NCI-H1092 (cell line): ENCODE measurements at places on chromosomes 2 and 18.

DNA sequence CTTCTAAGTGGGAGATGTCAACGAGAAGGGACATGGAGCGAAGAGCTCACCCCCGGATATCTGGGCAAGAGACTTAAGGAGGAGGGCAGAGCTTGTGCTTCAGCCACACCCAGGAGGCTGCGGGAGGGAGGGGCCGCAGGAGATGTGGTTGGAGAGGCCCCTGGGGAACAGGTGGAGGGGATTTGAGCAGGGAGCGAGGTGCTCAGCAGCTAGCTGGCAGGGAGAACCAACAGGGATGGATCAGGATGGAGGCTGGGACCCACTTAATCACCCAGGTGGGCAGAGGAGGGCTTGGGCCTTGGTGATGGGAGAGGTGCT, 78.3 kb downstream of the MBP start:
- no peak for DNase-seq

- DNase-seq = no peak
Measured at GRCh38 chr2:240643093-240643810, 18.0 kb downstream of the GPR35 start.

DNA sequence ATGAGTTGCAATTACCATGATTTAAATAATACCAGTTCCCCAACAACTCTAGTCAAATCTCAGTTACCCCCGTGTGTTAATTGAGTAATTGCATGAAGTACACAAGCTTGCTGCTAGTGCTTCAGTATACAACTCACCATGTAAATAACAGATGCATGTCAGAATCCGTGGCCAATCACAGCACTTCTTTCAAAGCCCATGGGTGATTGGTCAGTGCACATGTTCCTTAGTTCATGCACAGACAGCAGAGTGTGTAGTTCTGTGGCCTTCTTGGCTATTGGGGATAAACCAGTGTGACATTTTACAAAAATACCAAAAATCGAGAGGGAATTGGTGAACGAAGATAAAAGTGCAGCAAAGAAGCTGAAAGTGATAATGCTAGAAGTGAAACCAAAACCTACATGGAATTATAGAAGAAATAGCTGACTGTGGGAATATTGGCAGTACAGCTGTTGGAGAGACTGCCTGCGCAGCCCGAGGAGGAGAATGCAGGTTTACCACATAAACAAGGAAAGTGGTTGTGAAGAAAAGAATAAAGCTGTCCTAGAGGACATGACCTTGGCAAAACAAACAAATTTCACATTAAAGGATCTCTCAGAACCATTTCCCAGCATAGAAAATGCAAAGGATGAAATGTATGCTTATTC, 59.4 kb downstream of the NEDD4L start:
- no peak for DNase-seq

DNA sequence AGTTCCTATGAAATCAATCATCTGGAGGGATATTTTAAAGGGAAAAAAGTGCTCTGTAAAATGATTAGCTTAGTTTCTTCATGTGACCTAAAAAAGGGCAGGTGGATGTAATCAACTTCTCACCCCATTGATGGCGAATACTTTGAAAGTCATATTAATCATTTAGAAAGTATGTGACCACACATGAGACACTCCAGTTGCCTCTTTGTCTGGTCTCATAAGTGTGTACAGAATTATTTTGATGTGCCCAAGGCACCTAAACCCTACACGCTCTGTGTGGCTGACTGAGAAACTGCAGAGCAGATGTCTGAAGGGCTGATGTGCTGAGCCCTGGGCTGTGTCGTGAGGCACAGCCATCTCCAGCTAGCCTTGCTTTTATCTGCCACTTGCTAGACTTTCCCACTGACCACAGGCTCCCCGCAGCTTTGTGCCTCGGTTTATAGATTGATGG, 26.9 kb downstream of the SGPP2 start:
- DNase-seq = no peak

- DNase-seq = no peak
Measured at GRCh38 chr2:153455861-153456260, 22.7 kb downstream of the RPRM start.

DNA sequence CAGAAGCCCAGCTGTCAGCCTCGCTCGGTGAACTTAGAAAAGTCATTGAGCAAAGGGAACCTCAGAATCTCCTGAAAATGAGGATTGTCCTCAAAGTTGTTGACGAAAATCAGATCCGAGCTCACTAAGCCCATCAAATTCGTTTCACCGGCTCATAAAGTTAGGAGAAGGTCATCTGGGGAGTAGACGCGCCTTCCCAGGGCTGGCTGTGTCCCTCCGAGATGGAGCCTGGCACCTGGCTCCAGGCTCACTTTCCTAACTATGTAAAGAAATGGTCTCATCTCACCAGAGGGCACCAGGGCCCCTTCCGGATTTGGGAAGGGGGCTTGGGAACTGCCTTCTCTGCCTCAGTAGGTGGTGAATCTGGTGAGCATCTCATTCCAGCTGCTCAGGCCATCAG, 145.5 kb downstream of the PXDN start:
- no peak for DNase-seq

GRCh38 chr2:205752924-205753323, 70.6 kb downstream of the NRP2 start:
- DNase-seq = no peak

DNA sequence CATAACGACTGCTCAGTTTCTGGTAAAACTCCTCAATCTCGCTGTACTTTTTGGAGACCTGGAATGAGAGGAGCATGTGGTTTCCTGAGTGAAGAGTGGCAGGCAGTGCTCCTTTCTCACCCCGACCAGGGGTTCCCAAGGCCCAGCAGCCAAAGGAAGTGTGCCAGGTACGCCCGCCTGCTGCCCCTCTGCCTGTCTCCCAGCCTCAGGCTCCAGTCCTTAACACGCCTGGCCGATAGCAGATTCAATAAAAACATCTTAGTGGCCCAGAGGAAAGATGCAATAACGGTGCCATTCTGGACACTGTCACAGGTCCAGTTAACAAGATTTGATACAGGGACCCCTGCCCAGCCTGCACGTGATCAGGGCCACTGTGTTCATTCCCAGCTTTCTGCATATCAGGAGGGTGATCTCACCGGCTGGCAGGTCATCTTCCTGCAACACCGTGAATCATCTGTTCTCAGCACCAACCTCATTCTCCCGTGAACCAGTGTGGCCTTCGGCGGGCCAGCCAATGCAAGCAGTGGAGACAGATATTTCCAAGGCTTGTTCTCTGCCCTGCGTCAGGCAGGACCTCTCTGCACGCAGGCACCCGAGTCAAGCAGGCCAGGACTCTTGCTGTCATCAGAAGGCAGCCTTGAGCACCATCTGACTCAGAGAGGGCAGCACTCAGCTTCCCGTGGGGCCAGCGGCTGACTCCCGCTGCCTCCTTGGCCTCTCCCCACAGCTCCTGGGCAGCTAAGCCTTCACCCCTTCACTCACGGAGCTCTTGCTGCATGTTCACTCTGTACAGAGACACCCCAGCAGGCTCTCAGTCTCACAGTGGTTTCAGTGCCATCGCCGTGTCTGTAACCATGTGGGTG, 9.5 kb downstream of the HS1BP3 start:
- no peak for DNase-seq

DNA sequence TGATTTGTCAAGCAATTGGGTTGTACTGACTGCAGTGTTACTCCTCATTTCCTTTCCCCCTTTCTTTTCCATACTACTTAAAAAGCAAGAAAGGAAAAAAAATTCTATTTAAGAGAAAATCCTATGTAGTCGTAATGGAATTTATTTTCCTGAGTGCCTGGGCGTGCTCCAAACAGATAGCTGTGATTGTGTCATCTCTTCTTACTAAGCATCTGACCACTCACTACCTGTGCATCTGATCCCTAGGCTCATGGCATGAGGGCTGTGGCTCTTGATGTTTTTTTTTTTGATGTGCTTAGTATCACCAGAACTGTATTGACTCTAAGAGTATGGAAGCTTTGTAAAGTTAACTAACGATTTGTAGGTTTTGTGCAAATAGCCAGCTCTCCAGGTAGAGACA, 19.0 kb downstream of the CRIM1 start:
- no peak for DNase-seq

DNA sequence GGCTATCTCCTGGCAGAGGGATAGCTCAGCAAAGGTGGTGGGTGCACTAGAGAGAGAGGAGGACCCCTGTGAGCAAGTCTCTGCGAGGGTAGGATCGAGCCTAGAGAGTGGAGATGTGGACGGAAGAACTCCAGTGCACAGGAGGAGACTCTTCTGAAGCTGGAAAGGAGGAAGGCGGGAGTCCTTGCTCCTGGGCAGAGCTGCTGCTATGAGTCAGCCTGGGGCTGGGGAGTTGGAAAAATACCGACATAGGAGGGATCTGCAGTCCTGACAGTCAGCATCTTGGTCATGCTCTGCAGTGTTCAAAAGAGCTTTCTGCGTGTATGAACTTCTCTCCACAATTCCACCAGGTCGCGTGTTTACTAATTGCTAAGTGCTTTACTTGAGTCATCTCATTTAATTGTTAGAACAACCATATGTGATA, 233.8 kb downstream of the LDLRAD4 start:
- DNase-seq = no peak

GRCh38 chr2:24115057-24115456, 8.1 kb downstream of the PFN4 start:
- no peak for DNase-seq

DNA sequence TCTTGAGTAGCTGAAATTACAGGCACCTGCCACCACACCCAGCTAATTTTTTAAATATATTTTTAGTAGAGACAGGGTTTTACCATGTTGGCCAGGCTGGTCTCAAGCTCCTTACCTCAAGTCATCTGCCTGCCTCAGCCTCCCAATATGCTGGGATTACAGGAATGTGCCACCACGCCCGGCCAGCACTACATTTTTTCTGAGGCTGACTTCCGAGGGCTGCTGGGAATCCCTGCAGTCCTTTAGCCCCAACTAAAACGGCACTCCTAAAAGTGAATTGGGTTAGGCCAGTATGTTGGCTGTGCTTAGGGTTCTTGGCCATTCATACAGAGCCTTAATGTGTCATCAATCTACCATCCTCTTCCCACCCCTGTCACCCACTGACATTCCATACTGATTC, 375.4 kb downstream of the DCC start:
- no peak for DNase-seq

- DNase-seq = no peak
Measured at GRCh38 chr2:156852681-156853080, 404.8 kb upstream of the GALNT5 start.

GRCh38 chr2:36468463-36469105, 113.0 kb downstream of the CRIM1 start:
- DNase-seq = no peak

GRCh38 chr2:235966396-235966795, 201.8 kb downstream of the GBX2 start:
- no peak for DNase-seq

- DNase-seq = no peak
Measured at GRCh38 chr2:24955921-24956320, 15.8 kb downstream of the DNAJC27 start.

DNA sequence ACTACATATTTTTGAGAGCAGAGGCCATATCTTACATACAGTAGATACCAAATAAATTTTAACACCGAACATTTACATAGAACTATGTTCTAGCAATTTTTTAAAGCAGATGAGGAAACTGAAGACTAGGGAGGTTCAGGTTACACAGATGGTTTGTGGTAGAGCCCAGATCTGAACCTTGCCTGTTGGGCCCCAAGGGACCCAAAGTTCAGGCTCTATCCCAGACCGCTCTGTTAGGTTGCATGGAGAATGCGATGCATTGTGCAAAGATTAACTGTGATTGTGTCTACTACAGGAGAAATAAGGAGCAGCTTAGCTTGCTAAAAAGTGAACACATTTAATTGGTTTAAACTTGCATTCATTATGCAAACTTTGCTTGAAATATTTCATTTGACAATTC, 16.4 kb upstream of the DSC3 start:
- no peak for DNase-seq

- no peak for DNase-seq
Measured at GRCh38 chr2:86280191-86280667, 57.2 kb downstream of the REEP1 start.

DNA sequence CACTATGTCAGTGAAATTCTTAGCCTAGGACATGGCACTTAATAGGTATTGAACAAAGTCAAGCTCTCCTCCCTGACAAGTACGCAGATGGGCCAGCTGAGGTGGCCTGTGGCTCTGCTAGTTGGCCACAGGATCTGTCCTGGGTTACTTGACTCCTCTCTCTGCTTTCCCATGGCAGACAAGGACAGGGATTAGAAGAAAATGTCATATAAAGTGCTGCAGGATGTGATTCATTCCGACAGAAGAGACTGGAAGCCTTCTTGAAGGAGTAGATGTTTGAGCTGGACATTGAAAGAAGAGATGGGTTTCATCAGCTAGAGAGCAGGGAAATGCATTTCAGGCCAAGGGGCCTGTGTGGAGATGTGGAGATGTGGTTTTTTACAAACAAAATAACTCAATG, 46.7 kb downstream of the SMAD7 start:
- no peak for DNase-seq

- no peak for DNase-seq
Measured at GRCh38 chr2:136490100-136490499, 275.2 kb upstream of the THSD7B start.

GRCh38 chr2:178514664-178515063, 34.4 kb downstream of the PLEKHA3 start:
- DNase-seq = no peak

DNA sequence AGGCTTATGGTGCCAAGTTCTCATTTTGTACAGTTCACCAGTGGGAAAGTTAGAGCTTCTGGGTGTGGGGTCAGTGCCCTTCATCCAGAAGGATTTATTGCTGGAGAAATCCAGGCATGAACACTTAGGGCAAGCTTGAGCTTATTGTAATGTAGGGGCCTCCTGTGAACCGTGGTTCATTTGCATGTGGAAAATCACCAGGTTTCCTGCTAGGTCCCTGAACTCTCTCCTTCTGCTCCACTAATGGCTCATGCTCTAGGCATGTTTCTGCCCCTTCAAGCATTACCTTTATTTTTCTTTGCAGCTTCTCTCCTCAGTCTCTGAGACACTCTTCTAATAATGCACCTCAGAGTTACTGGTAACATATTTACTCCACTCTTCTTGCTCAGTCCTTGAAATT, 79.3 kb upstream of the FAM98A start:
- DNase-seq = no peak

DNA sequence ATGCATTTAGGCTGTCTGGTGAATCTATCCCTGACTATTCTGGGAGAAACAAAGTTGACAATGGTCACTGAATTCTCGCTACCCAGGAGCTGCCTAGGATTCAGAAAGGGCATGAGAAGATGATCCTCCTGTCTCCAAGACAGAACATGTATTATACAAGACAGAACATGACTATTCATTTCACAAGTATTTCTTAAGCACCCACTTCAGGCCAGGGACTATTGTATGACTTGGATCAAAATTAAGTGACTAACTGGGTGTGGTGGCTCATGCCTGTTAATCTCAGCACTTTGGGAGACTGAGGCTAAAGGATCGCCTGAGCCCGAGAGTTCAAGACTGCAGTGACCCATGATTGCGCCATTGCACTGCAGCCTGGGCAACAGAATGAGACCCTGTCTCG, 235.8 kb upstream of the RAB12 start:
- DNase-seq = no peak

GRCh38 chr2:97728091-97728731, 14.8 kb downstream of the ZAP70 start:
- DNase-seq = no peak

DNA sequence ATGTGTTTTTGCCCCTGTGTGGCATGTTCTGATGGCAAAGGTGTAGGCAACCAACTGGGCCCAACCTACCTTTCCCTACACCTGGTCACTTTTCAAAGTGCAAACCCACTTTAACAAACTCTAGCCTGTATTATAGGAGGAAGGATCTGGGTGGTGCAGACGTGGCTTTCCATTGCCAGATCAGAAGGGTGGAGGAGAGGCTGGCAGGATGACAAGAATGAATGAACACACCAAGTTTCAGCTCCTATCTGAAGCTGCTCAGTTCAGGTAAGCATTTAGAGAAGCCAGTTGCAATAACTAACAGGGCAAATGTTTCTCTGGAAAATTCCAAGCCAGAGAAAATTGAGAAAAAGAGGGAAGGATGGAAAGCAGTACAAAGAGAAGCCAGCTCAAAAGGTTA, 707 bp upstream of the SERPINB7 start:
- DNase-seq = no peak
